Stimulated activated CD8-positive, alpha-beta memory T cell treated with anti-CD3 and anti-CD28 coated beads, Interleukin-4, amount 100 ng/mL, for 4 hours (primary cell): ENCODE measurements at places on chromosomes 16 and 17.
A peak's percentile ranks its signal among the peaks of the same experiment; 100 is the strongest.

- DNase-seq, result no peak
These were observed 9.5 kb downstream of the KNOP1 start for GRCh38 chr16:19708296-19709205.

DNA sequence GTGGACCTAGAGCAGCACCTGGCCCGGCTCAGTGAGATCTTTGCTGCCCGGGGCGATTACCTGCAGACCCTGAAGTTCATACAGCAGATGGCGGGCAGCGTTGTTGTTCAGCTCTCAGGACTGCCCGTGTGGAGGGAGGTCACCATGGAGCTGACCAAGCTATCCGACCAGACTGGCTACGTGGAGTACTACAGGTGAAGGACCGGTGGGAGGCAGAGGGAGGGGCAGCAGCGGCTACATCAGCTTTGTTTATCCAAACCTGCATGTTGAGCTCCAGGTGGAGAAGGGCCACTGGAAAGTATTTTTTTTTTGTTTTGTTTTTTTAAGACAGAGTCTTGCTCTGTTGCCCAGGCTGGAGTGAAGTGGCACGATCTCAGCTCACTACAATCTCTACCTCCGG, 23.9 kb downstream of the TTYH2 start:
- no peak for DNase-seq

DNA sequence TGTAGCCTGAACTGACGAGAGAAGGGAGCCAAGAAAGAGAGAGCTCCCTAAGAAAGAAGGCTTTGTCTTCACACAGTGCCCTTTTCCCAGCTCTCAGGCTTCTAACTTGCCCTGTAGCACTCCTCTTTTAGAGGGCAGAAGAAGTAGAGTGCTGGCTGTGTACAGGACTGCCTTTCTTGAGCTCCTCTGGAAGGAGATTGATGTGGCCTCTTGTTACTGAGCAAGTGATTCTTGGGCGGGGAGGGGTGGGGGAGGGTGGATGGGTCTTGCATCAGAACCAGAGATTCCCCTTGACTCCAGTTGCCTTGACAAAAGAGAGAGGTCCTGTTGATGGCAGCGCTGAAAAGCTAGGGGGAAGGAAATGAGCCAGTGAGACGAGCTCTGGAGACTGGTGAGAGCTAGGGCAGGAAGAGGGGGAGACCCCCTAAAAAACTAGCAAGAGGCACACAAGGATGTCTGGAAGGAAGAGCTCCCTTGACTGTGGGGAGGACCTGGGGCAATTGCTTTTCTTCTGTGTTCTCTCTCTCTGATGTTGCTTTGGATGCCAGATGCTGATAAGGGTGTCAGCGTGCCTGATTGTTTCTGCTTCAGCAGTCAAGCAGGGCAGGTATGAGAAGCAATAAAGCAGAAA, 18.4 kb downstream of the GPR179 start:
- no peak for DNase-seq

- no peak for DNase-seq
These were observed 22.7 kb upstream of the ZC3H7A start for GRCh38 chr16:11819798-11820197.

GRCh38 chr17:35129973-35130351, 8.5 kb downstream of the FNDC8 start:
- DNase-seq, result no peak

DNA sequence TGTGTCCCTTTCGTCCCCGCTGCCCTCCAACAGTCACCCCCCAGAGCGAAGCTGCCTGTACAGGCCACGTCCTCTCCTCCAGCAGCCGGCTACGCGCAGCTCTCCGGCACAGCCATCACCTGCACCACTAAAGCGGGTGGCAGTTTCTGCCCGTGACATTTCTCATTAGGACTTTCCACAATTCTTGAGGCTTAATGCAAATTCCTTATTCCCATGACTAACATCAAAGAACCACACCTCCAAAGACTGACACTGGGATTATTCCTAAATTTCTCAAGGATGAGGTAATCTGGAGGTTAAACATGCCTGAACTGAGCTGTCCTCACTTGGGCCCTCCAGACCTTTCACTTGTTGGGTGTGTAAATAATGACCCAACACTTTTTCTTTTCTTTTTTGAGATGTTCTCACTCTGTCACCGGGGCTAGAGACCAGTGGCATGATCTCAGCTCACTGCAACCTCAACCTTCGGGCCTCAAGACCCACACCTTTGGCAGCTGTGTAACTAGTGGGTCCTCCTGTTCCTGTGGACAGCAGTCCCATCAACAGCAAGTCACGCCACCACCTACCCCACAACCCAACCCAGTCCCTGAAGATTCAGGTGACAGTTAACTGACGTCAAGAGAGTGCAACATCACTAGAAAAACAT, 11.7 kb downstream of the ANKRD11 start:
- no peak for DNase-seq

- DNase-seq, result no peak
These were observed 5.5 kb upstream of the C16orf96 start for GRCh38 chr16:4550591-4550990.

DNA sequence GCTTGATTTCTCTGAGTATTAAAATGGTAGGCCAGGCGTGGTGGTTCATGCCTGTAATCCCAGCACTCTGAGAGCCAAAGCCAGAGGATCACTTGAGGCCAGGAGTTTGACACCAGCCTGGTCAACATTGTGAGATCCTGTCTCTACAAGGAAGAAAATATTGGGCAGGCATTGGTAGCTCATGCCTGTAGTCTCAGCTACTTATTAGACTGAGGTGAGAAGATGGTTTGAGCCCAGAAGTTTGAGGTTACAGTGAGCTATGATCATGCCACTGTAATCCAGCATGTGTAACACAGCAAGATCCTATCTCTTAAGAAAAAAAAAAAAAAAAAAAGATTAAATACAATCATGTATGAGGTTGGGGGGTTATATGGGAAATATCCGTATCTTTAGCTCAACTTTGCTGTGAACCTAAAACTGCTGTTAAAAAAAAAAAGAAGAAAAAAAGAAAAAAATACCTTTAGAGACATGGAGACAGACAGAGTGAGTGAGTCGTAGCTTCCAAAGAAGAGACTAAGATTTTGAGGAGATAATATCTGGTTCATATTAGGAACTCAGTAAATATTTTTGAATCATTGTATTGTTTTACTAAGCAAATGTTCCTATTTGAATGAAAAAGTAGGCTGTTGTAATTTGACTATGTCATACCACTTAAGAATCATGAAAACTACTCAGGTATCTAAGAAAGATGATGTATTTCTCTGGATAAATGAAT, 325.7 kb upstream of the TBX2 start:
- no peak for DNase-seq

DNA sequence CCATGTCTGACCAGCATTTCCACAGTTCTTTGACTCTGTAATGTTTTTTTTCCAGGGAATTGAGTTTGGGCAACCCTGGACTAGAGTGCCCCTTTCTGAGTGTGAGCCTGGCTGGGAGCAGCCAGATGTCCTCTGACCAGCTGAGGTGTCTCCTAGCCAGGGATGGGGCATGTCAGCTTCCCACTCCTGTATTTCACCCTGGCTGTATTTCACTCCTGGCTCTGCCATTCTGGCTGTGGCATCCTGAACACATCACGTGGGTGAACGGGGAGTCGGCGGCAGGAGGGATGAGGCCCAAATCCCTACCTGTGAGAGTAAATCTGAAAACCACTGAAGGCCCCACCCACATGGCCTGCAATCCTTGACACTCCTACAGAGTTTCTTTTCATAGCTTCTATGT, 31.3 kb downstream of the KDM8 start:
- DNase-seq, result no peak

DNA sequence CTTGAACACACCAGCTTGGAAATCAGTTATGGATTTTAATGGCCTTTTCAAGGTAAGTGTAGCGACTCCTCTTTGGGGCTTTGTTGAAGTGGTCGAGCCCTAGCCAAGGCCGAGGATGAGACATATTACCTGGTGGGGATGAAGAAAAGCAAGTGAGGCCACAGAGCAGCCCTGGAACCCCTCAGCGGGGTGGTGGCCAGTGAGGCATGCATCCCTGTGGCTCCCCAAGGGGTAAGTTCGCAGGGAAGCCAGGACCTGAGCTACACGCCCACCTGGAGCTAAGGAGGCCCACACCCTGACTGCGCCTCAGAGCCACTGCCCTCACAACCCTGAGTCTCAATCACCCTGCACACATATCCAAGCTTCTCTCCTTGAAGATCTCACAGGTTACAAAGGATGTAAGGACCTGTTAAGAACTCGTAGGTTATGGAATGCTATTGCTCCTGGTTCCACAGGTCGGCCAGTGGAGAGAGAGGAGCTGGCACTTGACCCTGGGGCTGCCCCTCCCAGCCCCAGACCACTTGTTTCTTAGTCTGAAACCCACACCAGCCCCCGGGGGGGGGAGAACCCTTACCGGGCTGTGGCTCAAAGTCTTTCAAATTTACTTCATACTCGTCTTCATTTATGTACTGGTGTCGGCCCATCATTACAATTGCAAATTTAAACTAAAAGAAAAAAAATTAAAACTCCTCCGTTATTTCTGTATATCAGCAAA, 12.0 kb downstream of the LITAFD start:
- no peak for DNase-seq

- no peak for DNase-seq
These were observed 8.5 kb upstream of the TMEM92 start for GRCh38 chr17:50265690-50266315.

- no peak for DNase-seq
These were observed 87.5 kb upstream of the WSB1 start for GRCh38 chr17:27206447-27206846.

DNA sequence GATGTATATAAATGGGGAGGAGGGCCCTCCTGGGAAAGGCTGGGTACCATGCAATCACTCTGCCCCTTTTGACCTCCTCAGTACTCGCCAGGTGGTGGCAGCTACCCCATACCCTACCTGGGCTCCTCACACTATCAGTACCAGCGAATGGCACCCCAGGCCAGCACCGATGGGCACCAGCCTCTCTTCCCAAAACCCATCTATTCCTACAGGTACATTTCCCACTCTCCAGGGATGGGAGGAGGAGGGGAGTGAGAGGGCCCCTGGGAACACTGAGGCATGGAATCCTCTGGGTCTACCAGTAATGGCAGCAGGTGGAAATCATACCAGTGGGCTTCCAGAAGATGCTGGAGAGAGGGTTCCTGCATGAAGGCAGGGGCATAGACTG, 22.9 kb downstream of the FOXN1 start:
- no peak for DNase-seq

- DNase-seq, result no peak
These were observed 128.9 kb downstream of the BRIP1 start for GRCh38 chr17:61734466-61734865.

- DNase-seq, result no peak
These were observed 670 bp downstream of the TNFSF12 start for GRCh38 chr17:7549401-7550055.

DNA sequence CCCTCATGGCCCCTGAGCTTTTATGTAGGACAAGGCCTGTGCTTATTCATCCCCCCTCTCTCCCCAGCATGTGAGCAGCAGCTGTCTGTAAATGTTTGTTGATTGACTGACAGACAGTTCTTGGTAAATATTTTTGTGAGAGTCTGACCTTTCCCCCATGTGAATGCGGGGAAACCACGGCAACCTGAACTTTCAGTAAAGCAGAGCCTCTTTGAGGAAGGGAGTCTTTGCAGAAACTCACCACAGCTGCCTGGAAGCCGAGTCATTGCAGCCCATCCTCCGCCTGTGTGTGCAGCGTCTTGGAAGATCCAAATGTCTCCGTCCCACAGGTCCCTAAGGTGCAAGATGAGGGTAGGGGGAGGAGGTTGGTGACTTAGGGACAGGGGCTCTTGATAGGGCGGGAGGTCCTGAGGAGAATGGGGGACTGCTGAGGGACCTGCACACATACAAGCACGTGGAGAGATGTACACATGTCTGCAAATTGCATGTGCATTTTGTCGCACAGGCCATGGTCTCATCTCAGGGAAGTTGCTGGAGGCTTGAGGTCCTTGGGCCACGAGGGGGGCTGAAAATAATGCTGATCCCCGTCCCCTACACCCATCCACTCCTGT, 23.0 kb upstream of the IL21R start:
- DNase-seq, result no peak

GRCh38 chr17:28760601-28761562, 17.1 kb downstream of the TRAF4 start:
- no peak for DNase-seq

GRCh38 chr16:89921702-89922476, 1.3 kb upstream of the TUBB3 start:
- DNase-seq, result no peak

GRCh38 chr17:60601447-60602384, 1.7 kb downstream of the PPM1D start:
- DNase-seq, result peak; percentile 6

- DNase-seq, result no peak
These were observed 787.9 kb upstream of the EEF2KMT start for GRCh38 chr16:5885521-5885920.

- DNase-seq, result no peak
These were observed 3.1 kb upstream of the USP7 start for GRCh38 chr16:8966817-8967131.

GRCh38 chr16:75660726-75661302, 13.2 kb downstream of the TERF2IP start:
- DNase-seq, result no peak

- no peak for DNase-seq
These were observed 2.3 kb downstream of the TAOK2 start for GRCh38 chr16:29975811-29976511.

- no peak for DNase-seq
These were observed 29.9 kb upstream of the OR1G1 start for GRCh38 chr17:3157218-3157617.

GRCh38 chr16:19077879-19078278, 10.5 kb downstream of the COQ7 start:
- DNase-seq, result no peak

DNA sequence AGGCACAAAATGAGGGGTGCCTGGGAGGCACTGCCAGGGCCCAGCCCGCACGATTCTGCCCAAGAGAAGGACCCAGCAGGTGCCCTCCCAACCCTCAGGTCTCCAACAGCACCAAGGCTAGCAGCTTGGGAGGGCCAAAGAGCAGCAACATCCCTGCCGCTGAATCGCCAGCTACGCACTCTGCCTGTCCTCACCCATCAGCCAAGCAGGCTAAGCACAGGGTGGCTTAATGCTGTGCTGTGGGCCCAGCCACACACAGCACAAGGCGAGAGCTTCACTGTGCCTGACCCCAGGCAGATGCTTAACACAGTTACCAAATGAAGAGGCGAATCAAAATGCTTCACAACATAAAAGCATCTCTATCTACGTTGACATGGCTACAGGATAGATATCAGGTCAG, 10.6 kb upstream of the MRPL38 start:
- DNase-seq, result no peak

DNA sequence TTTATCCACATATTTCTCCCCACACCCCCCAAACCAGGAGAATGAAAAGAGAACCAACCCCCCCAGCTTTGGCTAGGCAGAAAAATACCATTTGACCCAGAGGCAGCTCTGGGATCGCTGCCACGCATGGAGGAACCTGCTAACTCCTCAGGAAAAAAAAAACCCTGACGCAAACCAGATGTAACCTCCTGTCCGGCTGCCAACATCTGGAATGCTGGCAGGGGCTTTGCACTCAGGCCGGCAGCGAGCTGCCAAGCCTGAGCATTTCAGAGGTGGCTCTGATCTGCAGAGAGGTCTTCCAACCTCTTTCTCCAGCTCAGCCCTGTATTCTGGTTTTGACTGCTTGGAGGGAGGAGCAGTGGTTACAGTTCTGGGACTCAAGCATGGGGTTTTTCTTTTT, 8.2 kb downstream of the IGFBP4 start:
- no peak for DNase-seq
